ENCODE measurements at places on chromosomes 2 and 18.
A peak's percentile ranks its signal among the peaks of the same experiment; 100 is the strongest.

- DNase-seq, result no peak
These were observed 24.9 kb downstream of the MYO7B start for GRCh38 chr2:127560201-127560930.

GRCh38 chr18:65422544-65423136 lies 328.2 kb upstream of the CDH7 start:
- no peak for DNase-seq

DNA sequence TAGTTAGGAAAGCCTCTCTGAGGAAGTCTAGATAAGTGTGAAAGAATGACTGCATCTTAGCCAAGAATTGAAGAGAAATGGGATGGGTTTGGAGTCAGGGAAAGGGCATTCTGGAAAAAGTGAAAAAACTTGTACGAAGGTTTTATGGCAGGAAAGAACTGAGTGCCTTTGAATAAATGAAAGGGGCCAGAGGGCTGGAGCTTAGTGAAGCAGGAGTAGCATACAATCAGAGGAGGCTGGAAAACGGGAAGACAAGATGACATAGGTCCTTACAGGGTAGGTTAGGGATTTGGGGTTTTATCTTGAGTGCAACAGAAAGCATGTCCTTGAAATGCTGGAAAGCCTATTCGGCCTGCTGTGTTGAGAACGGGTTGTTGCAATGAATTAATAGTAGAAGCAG lies 152.6 kb upstream of the RND3 start:
- DNase-seq, result no peak

- no peak for DNase-seq
These were observed 66.8 kb upstream of the STPG4 start for GRCh38 chr2:47221946-47222345.

- no peak for DNase-seq
These were observed 85.0 kb downstream of the TTC27 start for GRCh38 chr2:32712870-32713269.

DNA sequence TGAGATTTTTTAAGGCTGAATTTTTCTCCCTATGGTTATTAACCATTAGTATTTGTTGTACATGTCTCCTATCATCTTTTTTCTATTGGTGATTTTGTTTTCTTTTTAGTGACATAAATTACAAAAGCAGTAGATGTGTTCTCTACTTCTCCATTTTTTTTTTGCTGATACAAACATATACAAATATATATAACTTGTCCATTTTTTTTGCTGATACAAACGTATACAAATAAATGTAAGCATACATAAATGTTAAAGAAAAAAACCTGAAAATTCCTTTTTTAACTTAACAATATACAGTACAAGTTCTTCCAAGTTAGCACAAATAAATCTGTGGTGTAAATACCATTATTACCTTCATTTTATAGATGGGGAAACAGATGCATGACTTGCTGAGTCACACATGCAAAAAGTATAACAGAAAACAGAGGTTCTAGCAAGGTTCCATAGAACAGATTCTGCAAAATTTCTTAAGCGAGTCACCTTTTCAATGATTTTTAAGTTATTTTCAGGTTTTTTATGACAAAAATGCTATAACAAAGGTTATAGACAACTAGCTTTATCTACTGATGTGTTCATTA lies 2.1 kb downstream of the MSGN1 start:
- DNase-seq, result no peak

GRCh38 chr2:20093263-20094141 lies 42.1 kb upstream of the LAPTM4A start:
- peak; percentile 38 for DNase-seq

DNA sequence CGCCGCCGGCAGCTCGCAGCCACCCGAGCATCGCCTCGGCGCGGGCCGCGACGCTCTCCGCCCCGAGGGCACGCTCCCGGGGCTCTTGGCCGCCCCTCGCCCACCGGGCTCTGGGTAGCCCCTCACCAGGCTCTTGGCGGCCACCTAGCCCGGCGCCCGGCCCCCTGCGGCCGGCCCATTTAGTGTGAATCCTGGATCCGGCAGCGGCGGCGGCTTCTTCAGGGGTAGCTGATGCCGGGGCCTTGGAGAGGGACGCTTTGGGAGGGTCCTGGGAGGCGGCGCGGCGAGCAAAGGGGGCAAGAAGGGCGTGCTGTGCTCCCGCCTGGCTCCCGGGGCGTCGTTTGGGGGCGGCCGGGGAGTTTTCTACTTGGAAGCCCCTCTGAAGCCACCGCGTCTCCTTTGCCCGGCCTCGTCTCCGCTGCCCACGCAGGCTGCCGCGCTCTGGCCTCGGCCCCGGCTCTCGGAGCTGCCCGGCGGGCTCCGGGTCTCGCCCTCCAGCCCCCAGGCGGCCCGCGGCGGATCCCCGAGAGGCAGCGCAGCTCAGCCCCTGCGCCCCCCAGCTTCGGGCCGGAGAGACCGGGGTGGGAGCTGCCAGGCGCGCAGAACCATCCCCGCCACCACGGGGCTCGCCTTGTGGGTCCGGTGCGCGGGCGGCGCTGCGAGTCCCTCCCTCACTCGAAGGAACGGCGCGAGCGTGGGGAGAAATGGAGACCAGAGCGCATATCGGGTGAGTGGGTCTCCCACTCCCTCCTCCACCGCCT lies 509 bp downstream of the PIEZO2 start:
- DNase-seq, result no peak

GRCh38 chr18:37275237-37275741 lies 290.3 kb downstream of the CELF4 start:
- DNase-seq, result no peak

DNA sequence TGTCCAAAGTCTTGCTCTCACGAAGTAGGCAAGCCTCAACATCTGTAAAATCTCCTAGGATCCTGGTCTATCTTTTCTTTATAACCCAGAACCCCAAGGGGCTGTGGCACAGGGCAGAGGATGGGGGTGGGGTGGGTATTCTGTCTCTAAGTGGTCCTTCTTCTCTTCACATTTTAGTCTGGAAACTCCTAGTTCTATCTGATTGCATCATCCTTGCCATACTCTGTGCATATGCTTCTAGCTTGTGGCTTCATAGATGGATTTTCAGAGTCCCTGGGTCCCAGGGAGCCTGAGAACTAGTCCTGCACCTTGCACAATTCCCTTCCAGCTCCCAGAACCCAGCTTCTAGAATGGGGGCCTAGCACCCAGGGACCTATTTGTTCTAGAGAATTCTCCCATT lies 52.5 kb downstream of the RNF152 start:
- DNase-seq, result no peak

Data from non-pigmented ciliary epithelial cell (primary cell).